NAMALWA (cell line): ENCODE measurements at places on chromosomes 13 and 19.

DNA sequence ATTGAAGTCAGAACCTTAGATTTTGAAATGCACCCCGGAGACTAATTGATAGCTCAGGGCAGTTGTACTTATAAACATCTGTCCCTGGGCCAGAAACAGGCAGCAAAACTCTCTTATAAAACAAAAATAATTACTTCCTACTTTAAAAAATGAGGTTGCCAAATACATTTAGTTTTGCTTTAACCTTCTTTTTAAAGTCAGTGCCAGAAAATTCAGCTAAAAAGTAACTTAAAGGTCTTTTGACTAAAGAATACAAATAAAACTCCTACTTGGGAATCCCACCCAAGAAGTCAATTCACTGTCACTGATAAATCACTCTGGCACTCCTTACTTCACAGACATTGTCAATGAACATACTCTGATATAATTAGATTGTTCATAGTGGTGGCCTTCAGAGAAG lies 60.7 kb downstream of the DOCK9 start:
- DNase-seq, result no peak

GRCh38 chr19:4678881-4679790 lies 9.0 kb upstream of the MYDGF start:
- DNase-seq, result peak; percentile 93

DNA sequence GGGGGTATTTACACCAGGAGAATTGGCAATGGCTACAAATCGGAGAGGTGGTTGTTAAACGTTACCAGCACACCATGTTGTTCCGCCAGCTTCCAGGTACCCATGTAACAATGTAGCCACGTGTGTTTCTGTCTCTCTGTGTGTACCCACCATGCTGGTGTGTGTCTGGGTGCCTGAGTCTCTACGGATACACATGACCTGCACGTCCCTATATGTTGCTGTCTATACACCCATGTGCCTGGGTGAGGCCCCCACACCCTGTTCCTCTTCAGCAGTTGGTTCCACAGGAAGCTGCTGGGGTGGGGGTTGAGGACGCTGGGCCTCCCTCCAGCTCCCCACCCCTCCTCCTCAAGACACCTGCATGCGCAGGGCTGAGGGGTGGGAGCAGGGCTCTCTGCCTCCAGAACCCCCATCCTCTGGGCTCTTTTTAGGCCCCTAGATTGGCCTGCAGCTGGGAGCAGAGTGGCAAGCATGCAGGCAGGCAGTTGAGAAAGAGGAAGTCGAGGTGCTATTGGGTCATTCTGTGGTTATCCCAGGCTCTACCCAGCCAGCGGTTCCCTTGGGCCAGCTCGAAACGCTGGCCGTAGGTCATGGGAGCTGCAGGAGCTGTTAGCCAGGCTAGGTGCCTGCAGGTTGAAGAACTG lies at the start of gene ARHGEF18:
ARHGEF18 (plus strand) TSS at position 351 of the 644 bp plus-strand sequence. CDS start 13,954 bp downstream, outside the sequence.
- DNase-seq, result peak; percentile 94

GRCh38 chr13:23817830-23818229 lies 71.4 kb downstream of the MIPEP start:
- DNase-seq, result no peak

- no peak for DNase-seq
Observed at GRCh38 chr19:934865-935479, 9.1 kb downstream of the ARID3A start.

DNA sequence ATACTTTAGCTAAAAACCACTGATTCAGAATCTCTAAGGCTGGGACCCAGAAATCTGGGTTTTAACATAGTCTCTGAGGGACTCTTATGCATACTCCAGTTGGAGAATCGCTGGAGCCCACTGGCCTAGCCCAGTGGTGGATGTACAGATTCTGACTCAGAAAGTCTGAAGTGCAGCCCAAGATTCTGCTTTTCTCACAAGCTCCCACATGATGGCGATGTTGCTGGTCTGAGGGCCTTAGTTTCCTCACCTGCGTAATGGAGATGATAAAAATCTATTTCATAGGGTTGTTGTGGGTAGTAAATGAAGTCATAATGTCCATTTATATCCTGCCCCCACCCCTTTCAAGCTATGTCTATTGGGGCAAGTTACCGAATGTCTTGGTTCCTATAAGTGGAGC lies 7.7 kb upstream of the CDADC1 start:
- DNase-seq, result peak; percentile 74

DNA sequence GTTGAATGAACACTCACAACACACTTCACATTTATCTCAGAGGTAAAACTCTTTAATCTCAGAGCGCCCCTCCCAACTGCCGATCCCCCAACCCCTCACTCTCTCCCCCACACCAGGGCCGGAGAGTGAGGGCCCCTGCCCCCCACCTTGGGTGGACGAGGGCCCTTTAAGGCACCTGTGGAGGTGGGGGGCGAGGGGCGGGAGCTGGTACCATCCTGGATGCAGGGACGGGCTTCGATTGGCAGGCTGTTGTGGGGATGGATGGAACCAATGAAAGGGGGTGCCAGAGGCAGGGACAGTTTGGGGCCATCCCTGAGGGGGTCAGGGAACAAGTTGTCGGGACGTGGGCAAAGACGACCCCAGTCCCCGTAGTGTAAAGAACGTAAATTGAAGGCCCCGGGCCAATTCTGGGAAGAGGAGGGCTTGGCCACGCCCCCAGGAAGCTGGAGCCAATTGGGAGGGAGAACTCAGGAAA lies 1.7 kb upstream of the PNKP start:
- no peak for DNase-seq

- no peak for DNase-seq
Observed at GRCh38 chr13:90276216-90276615, 1071.3 kb upstream of the MIR17HG start.

- peak; percentile 70 for DNase-seq
Observed at GRCh38 chr13:36981156-36981743, 17.9 kb downstream of the ALG5 start.

DNA sequence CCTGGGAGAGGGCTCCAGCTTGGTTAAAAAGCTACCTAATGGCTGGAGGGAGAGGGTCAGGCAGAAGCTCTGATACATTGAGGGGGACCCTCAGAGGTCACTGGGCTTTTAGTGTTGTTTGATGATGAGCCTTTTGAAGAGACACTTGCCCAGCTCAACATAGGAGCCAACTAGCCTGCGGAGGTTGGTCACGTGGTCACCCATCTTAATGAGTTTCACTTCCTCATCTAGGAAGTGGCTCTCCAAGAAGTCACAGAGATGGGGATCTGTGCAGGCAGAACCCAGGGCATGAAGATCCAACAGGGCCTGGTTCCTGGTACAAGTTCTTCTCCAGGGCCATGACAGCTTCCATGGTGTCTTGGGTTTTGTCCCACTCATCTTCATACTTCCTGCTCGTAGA lies 33.4 kb downstream of the IPO5 start:
- peak; percentile 85 for DNase-seq

GRCh38 chr19:10086591-10087192 lies 575 bp downstream of the SHFL start:
- no peak for DNase-seq

DNA sequence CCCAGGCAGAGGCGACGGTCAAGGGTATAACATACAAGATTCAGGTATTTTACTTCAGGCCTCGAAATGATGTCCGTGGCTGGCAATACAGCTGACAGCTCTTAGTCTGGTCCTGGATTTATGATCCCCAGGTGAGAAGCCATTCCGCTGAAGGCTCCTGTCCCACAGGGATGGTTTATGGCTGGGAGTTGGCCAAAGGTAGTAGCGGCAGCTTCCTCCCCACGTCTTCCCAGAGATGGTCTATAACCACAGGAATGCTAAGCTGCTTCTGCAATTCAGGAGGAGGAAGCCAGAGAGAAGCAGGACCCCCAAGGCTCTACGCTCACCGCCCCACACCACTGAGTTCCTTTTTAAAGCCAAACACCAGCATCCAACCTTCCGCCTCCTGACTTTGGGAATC lies 27.1 kb downstream of the OLFM2 start:
- DNase-seq, result no peak

- DNase-seq, result no peak
Observed at GRCh38 chr19:5112175-5112574, 143.3 kb downstream of the KDM4B start.

DNA sequence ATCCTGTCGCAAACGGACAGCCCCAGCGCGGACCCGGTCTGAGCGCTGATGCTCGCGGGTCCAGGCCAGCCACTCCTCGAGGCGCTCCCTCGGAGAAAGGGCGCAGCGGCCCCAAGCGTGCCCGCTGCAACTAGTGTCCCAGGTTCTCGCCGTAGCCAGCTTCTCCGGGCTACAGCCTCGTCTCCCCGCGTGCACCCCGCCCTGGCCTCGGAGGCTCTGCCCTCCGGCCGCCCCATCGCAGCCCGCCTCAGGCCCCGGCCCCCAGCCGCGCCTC lies 487 bp downstream of the FLT1 start:
- no peak for DNase-seq

- DNase-seq, result no peak
Observed at GRCh38 chr13:36030670-36031331, 100.4 kb downstream of the DCLK1 start.

- no peak for DNase-seq
Observed at GRCh38 chr13:75220861-75221260, 261.1 kb downstream of the TBC1D4 start.

- DNase-seq, result no peak
Observed at GRCh38 chr13:20441056-20441455, 84.6 kb downstream of the CRYL1 start.

GRCh38 chr13:37241786-37242185 lies 136.3 kb upstream of the CSNK1A1L start:
- no peak for DNase-seq

GRCh38 chr19:11422163-11423065 lies 3.3 kb upstream of the RGL3 start:
- DNase-seq, result peak; percentile 90

GRCh38 chr13:24737042-24737441 lies 26.9 kb upstream of the RNF17 start:
- no peak for DNase-seq

- no peak for DNase-seq
Observed at GRCh38 chr13:100039740-100040139, 49.2 kb upstream of the PCCA start.

- no peak for DNase-seq
Observed at GRCh38 chr13:74751739-74752138, 617.5 kb upstream of the KLF12 start.

GRCh38 chr13:74575729-74576125 lies 441.5 kb upstream of the KLF12 start:
- no peak for DNase-seq

DNA sequence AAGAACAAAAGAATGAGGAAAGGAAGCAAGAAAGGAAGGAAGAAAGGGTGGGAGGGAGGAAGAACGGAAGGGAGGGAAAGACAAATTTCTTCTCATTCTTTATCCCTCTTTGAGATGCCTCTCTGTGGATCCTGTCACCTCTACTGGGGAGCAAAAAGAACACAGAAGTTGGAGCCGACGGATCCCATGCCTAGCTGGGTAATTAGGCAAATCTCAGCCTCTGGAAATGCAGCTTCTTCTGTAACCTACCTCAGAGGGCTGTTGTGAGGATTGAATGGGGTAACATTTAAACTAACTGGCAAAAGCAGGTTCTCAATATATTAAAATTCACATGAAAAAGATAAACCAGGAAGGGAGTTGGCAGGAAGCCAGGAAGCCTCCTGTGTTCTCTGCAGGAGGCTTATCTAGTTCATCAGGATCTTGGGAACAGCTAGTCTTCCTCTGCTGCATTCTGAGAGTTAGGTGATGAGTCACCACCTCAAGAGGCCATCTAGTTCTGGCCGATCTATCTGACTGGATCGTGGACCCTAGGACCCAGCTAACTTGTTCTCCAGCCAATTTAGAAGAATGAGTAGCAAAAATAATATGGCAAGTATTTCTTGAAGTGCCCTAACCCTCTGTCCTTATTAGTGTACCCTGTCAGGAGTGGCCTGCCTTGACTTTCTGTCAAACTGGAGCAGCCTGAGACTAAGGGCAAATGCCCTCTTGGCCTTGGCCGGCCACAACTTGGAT lies 15.2 kb upstream of the CPB2 start:
- DNase-seq, result no peak

DNA sequence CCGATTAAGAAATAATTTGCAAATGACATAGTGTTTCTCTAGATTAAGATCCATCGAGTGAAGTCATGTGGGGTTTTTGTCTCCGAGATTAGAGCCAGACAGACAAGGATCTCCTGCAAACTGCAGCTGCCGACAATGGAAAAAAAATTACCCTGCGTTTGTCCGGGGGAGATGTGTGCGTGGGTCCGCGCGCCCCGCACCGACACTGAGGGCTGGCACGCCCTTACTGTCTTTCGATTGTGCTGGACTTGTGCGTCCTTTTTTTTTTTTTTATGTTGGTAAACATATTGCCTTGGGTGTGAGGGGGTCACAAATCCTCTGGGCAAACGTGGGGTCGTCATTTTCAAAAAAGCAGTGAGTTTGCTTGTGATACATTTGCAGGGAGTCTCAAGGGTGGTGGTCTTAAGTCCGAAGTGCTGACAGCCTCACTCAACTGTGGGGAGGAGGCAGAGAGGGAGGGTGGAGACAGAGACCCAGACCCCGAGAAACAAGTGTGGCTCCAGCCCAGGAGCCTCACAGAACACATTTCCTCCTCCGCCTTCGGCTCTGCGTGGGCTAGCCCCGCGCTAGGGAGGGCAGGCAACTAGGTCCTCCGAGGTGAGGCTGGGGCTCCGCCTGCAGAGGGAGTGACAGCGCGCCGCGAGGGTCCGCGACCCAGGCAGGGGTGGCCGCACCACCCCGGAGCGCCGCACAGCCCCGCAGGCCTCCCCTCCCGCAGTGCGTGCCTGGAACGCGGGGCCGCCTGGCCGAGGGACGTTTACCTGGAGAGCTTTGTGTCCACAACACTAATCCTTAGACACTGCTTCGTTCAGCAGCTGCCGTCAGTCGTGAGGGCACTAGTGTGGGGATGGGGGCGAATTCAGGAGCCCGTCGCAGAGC lies 11.7 kb upstream of the SOX1 start:
- DNase-seq, result no peak

- DNase-seq, result peak; percentile 25
Observed at GRCh38 chr19:45613926-45614725, 12.1 kb upstream of the GPR4 start.

GRCh38 chr19:29841559-29842367 lies 30.0 kb downstream of the CCNE1 start:
- peak; percentile 72 for DNase-seq

- no peak for DNase-seq
Observed at GRCh38 chr19:29542776-29543175, 17.0 kb downstream of the VSTM2B start.

- DNase-seq, result peak; percentile 30
Observed at GRCh38 chr19:39645800-39646411, 9.8 kb upstream of the LGALS16 start.

DNA sequence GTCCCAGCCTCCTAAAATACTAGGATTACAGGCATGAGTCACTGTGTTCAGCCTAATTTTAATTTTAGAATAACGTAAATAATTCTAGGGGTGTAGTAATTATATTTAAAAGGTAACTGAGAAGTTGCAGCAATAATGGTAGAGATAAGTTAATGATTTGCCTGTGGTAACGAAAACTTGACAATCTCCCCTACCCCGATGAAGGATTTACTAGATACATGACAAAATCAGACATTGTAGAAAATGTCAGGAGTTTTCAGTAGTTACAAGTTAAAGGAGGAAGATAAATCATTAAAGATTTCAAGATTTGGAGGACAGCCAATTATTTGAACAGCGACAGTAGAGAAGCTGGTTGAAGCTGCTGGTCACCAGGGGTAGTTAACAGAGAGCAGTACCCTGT lies 652.2 kb upstream of the PCDH20 start:
- DNase-seq, result no peak
